ENCODE measurements at places on chromosomes 5 and 9. TPM values are rescaled to one million over a fixed set of nuclear protein-coding genes. Genes with fewer than 3 reads are reported as not detected.

The ANGPTL2 gene
- 72.5 TPM for total RNA-seq

The SPATA6L gene
- 0.72 TPM for total RNA-seq

The RFESD gene
- 4.3 TPM for total RNA-seq

The ALAD gene
- 26.8 TPM for total RNA-seq

The ZNG1F gene
- 7.2 TPM for total RNA-seq

The CHD1 gene
- 47.4 TPM for total RNA-seq

The ANKRD18A gene
- not detected for total RNA-seq

The DOCK8 gene
- total RNA-seq: under 0.01 TPM

The TRAF2 gene
- total RNA-seq: 6.8 TPM

The CCDC192 gene
- not detected for total RNA-seq

The FOXD4L3 gene
- under 0.01 TPM for total RNA-seq

DNA sequence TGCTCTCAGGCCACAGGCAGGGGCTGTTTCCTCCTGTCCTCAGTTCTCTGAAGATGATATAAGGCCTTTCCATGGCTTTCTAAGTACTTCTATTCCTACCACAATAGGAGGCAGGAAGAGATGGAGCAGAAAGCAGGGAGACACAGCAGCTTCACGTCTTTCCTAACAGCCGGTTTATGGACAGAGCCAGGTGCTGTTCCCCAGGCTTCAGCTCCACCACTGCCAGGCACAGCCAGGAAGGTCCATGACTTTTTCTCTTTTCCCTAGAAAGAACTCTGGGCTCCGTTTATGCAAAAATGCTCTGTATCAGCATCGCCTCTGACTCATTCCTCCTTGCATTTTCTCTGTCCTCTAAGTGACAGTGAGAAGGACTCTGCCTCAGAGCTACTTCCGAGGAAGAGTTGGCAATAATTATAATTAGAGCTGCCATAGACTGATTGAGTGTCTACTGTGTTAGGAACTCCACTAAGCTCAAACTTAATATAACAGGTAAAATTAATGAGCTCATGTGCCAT lies 478.5 kb downstream of the RASEF start:
- DNase-seq: peak; percentile 22
- H3K27me3 ChIP-seq: no peaks in the 10 kb centered on the region
- H3K4me1 ChIP-seq: no peaks in the 10 kb centered on the region
- no peak overlapping the region for H3K4me3 ChIP-seq
- H3K27ac ChIP-seq: no peak overlapping the region

- H3K27ac ChIP-seq: no peak overlapping the region
- H3K4me3 ChIP-seq: no peak overlapping the region
- no peaks in the 10 kb centered on the region for H3K27me3 ChIP-seq
- no peak for DNase-seq
Measured at GRCh38 chr5:160349935-160350303, 20.5 kb downstream of the C1QTNF2 start.

GRCh38 chr9:111096051-111096450 lies 57.8 kb upstream of the LPAR1 start:
- DNase-seq: no peak
- H3K27ac ChIP-seq: no peak overlapping the region
- peaks cover 7% of the 10 kb centered on the region for H3K4me1 ChIP-seq
- no peaks in the 10 kb centered on the region for H3K36me3 ChIP-seq
- H3K4me3 ChIP-seq: no peak overlapping the region

DNA sequence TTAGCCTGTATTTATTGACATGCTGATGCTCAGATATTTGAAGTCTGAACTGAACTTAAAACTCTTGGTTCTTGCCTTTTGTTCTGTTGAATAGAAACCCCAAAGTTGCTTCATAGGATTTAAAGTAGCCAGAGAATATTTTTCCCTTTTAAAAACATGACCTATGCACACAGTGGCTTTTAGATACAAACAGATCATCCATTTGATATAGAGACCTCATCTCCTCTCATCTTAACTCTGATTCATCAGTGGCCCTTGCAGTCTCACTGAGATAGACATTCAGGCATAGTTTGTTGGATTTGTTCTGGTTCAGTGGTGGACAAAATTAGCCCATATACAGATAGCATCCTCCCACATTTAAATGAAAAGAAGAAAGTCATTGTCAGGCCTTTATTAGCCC lies 43.5 kb upstream of the PJA2 start:
- H3K27ac ChIP-seq: peak overlapping the region; percentile 19
- H3K27me3 ChIP-seq: no peaks in the 10 kb centered on the region
- H3K36me3 ChIP-seq: no peaks in the 10 kb centered on the region
- H3K4me3 ChIP-seq: no peak overlapping the region
- DNase-seq: no peak

DNA sequence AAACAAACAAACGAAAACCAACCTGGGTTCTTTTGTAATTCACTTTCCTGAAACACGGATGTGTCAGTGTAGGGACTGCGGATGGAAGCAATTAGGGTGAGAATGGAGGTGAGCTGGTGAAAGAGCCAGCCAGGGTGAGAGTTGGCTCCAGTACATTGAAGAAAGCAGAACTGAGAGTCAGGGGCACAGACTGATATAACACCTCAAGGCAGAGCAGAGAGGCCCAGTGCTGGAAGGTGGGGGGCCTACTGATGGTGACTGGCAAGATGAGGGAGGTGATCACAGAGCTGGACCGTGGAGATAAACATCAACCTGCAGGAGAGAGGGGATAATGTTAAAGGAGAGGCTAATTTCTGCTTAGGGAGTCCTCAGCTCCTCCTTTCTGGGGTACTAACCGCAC lies 221.1 kb downstream of the MAN2A1 start:
- no peak for DNase-seq
- no peak overlapping the region for H3K4me3 ChIP-seq
- H3K27me3 ChIP-seq: no peaks in the 10 kb centered on the region
- H3K27ac ChIP-seq: no peak overlapping the region

GRCh38 chr5:402615-403359 lies 40.2 kb upstream of the EXOC3 start:
- no peaks in the 10 kb centered on the region for H3K27me3 ChIP-seq
- no peak for DNase-seq
- no peak overlapping the region for H3K4me3 ChIP-seq
- H3K27ac ChIP-seq: peak overlapping the region; percentile 7

- DNase-seq: no peak
- no peaks in the 10 kb centered on the region for H3K36me3 ChIP-seq
- H3K4me3 ChIP-seq: no peak overlapping the region
- H3K4me1 ChIP-seq: no peaks in the 10 kb centered on the region
Measured at GRCh38 chr5:58999804-59000203, 416.9 kb downstream of the RAB3C start.

GRCh38 chr5:68463606-68464005 lies 248.1 kb downstream of the PIK3R1 start:
- H3K27ac ChIP-seq: no peak overlapping the region
- no peaks in the 10 kb centered on the region for H3K27me3 ChIP-seq
- no peaks in the 10 kb centered on the region for H3K4me1 ChIP-seq
- no peak for DNase-seq
- no peak overlapping the region for H3K4me3 ChIP-seq
